Activated CD4-positive, alpha-beta T cell treated with anti-CD3 and anti-CD28 coated beads, Interleukin-2, amount 10 ng/mL, durations not matched to agents 24 days and 14 days (primary cell): ENCODE measurements at places on chromosomes 5 and 9. TPM values are rescaled to one million over a fixed set of nuclear protein-coding genes. Genes with fewer than 3 reads are reported as not detected.

The IFNK gene
- not detected in 2 replicates for total RNA-seq

The PCDHGA7 gene
- 0.05 and 0.23 TPM in 2 replicates for total RNA-seq

The GPX8 gene
- not detected in 2 replicates for total RNA-seq

DNA sequence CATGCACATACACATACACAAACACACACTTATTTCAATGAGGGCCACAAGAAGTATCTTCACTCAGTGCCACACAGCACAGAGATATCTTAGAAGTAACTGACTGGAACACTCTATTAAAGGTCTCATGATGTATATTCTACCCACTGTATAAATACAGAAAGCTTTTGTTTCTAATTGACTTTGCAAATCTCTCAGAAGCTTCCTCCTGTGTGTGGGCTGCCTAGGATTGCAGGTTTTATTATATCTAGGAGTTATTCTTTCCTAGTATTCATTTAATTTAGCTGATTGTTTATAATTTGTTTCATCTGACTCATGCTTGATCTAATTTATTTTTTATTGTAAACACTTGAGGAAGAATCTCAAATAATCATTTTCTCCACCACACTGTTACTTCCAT lies 262.4 kb upstream of the ACTBL2 start:
- no peak for DNase-seq

DNA sequence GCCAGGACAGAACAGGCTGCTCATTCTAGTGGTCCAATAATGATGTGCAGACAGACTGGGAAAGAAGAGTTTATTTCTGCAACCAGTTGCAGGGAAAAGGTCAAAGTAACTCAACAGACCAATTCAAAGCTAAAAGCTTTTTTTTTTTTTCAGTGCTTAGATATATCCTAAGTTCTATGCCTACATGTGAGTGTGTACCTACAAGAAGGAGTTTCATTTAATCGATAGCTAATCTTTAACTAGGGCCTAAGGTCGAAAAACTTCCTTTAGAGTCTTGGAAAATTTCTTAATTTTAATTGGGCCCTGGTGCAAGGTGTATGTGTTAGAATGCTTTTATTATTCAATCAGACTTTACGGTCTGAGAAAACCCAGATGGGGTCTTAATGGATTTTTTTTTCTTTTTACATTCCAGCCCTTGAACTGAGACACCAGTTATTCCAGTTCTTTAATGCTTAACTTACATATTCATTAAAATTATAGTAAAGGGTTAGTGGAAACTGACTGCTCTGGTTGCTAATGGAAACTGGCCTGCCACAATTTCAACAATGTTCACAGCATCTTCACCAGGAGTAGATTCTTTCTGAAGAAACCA lies 365.3 kb downstream of the MTRR start:
- DNase-seq = no peak
